ENCODE measurements at places on chromosomes 7 and 10.

- no peaks in the 10 kb centered on the region for H3K27me3 ChIP-seq
- no peak for DNase-seq
- H3K27ac ChIP-seq: no peak overlapping the region
- H3K4me3 ChIP-seq: peak overlapping the region; percentile 73
- no peaks in the 10 kb centered on the region for H3K36me3 ChIP-seq
These were observed 285.7 kb downstream of the ZEB1 start for GRCh38 chr10:31604646-31605170.

DNA sequence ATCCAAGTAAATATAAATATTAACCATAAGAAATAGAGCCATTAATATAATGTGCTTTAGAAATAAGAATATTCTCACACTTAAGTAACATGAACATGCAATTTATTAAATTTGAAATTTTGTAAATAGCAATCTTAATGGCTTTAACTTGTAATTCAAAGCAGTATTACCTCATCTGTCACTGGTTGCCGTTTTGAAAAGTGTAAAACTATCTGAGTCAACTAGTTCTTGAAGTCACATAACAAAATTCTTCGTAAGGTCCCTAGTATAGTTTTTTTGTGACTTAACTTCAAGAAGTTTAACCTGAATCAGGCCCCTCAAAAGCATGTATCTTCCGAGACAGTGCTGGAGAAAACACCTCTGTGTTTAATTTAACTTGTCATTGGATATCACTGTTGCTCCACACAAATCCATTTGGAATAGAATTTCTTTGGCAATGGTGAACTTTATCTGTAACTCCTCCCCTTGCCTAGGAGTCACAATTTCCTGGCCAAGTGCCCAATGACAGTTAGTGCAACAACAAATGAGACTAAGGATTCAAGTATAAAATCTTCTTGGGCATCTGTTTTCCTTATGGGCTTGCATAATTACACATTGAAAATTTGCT, 47.1 kb downstream of the NT5C2 start:
- no peaks in the 10 kb centered on the region for H3K27me3 ChIP-seq
- peak; percentile 91 for DNase-seq
- no peak overlapping the region for H3K4me3 ChIP-seq
- peaks cover 35% of the 10 kb centered on the region for H3K36me3 ChIP-seq
- no peak overlapping the region for H3K27ac ChIP-seq

DNA sequence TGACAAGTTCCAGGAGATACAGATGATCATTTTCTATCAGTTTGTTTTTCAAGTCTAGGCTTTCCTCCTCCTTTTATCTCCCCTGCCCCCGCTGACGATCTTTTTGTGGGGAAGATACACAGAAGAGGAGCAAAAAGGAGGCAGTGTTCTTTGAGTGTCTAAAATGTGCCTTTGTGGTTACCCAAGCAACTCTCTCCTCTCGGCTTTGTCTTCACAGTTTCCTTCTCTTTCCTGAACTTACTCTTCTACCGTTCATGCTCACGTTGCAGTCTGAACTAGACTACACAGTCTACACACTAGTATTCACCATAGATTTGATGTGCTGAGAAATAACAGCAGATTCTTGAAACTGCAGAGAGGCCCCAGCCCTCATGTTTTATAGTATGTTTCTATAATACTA, 23.6 kb downstream of the CEP41 start:
- H3K4me1 ChIP-seq: peaks cover 28% of the 10 kb centered on the region
- no peak overlapping the region for H3K27ac ChIP-seq
- no peak for DNase-seq
- no peaks in the 10 kb centered on the region for H3K27me3 ChIP-seq

DNA sequence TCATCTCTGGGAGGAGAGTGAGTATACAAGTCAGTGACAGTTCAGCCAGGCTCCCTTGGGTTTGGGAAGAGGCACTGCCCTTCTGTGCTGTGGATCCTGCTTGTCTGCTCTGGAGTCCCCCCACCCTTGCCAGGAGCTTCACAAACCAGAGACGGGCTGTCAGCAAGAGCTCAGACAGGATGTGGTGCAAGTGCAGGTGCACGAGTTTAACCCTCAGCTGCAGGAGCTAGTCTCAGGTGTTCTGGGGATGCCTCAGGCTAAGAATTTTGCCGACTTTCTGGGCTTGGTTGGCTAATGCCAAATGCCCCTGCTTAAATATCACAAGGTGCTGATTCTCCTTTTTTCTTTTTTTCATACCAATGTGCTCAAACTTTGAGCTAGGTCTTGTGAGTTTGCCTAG, 22.3 kb downstream of the ZNF783 start:
- peaks cover 55% of the 10 kb centered on the region for H3K36me3 ChIP-seq
- H3K27me3 ChIP-seq: no peaks in the 10 kb centered on the region
- no peak for DNase-seq
- no peak overlapping the region for H3K4me3 ChIP-seq
- no peak overlapping the region for H3K27ac ChIP-seq

- no peaks in the 10 kb centered on the region for H3K36me3 ChIP-seq
- no peak overlapping the region for H3K4me3 ChIP-seq
- peak; percentile 49 for DNase-seq
- no peaks in the 10 kb centered on the region for H3K27me3 ChIP-seq
- peaks cover 17% of the 10 kb centered on the region for H3K4me1 ChIP-seq
These were observed 531.2 kb downstream of the HTR7 start for GRCh38 chr10:90326498-90327267.

DNA sequence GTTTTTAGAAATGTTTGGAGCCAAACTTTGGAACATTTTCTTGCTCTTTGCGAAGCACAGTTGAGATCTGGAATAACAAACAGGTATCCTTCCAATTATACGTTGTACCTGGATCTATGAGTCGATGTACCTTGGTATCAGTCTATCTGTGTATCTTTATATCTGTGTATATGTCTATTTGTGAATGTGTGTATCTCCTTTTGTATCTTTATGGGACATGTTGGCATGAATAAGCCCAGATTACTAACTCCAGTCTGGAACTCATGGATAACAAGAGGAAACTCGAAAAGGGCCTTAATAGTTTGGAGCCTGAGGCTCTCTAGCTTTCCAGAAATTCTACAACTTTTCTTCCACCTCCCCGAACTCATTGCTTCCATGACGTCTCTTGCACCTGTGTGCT, 490.0 kb downstream of the GATA3 start:
- no peak overlapping the region for H3K4me3 ChIP-seq
- DNase-seq: no peak
- H3K27ac ChIP-seq: peak overlapping the region; percentile 77
- peaks cover 24% of the 10 kb centered on the region for H3K4me1 ChIP-seq
- no peaks in the 10 kb centered on the region for H3K36me3 ChIP-seq

DNA sequence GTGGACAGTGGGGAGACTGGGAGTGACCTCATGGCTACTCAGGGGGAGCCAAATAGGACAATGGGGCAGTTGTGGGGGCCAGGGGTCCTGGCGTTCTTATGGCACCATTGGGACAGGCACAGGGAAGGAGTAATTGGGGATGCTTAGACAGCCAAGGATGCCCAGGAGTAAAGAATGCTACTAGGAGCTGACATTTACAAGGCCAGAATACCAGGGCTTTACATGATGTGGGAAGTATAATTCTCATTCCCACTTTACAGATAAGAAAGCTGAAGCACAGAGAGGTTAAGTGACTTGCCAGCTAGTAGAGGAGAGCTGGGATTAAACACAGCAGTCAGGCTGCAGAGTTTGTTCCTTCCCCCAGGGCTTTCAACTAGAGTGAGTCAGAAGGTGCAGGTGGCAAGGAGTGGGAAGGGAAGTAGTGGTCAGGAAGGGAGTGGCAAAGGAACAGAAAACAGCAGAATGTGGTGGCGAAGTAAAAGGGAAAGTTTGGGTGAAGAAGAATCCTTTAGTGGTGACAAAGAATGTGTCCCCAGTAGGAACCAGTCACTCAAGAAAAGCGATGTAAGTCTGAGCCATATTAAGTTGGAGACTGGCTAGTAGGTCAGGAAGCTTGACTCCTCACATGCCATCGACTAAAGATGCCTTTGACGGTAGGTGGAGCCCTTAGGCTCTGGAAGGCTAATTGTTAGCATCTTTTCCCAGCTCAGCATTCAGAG, 32.8 kb downstream of the CPVL start:
- peak; percentile 82 for DNase-seq
- peaks cover 22% of the 10 kb centered on the region for H3K36me3 ChIP-seq
- peaks cover 51% of the 10 kb centered on the region for H3K4me1 ChIP-seq
- no peaks in the 10 kb centered on the region for H3K27me3 ChIP-seq

- peaks cover 46% of the 10 kb centered on the region for H3K36me3 ChIP-seq
- no peak overlapping the region for H3K27ac ChIP-seq
- no peaks in the 10 kb centered on the region for H3K27me3 ChIP-seq
- H3K4me1 ChIP-seq: no peaks in the 10 kb centered on the region
- H3K4me3 ChIP-seq: no peak overlapping the region
These were observed 117.1 kb downstream of the KMT2E start for GRCh38 chr7:105131033-105131656.

DNA sequence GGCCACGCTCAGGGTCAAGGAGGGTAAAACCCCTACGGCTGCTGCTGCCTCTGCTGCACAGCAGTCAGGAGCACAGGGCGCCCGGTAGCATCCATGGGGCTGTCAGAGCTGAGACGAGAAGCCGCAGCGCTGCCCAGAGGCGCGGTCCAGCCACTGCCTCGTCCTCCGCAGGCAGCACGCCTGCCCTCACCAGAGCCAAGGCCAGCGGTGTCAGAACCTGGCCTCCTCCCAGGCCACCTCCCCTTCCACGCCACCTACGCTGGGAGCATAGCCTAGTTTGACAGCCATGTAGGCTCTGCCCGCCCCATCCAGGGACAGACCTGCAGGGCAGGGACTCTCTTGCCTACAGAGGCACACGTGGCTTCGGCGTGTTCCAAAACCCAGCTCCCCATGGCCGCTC, 16.2 kb downstream of the INTS1 start:
- no peaks in the 10 kb centered on the region for H3K27me3 ChIP-seq
- H3K4me1 ChIP-seq: no peaks in the 10 kb centered on the region
- H3K4me3 ChIP-seq: no peak overlapping the region
- no peak overlapping the region for H3K27ac ChIP-seq
- DNase-seq: no peak

GRCh38 chr10:6274040-6274439, 71.3 kb downstream of the PFKFB3 start:
- peak; percentile 61 for DNase-seq
- no peak overlapping the region for H3K27ac ChIP-seq
- no peaks in the 10 kb centered on the region for H3K4me1 ChIP-seq
- H3K36me3 ChIP-seq: peaks cover 8% of the 10 kb centered on the region
- H3K4me3 ChIP-seq: no peak overlapping the region

DNA sequence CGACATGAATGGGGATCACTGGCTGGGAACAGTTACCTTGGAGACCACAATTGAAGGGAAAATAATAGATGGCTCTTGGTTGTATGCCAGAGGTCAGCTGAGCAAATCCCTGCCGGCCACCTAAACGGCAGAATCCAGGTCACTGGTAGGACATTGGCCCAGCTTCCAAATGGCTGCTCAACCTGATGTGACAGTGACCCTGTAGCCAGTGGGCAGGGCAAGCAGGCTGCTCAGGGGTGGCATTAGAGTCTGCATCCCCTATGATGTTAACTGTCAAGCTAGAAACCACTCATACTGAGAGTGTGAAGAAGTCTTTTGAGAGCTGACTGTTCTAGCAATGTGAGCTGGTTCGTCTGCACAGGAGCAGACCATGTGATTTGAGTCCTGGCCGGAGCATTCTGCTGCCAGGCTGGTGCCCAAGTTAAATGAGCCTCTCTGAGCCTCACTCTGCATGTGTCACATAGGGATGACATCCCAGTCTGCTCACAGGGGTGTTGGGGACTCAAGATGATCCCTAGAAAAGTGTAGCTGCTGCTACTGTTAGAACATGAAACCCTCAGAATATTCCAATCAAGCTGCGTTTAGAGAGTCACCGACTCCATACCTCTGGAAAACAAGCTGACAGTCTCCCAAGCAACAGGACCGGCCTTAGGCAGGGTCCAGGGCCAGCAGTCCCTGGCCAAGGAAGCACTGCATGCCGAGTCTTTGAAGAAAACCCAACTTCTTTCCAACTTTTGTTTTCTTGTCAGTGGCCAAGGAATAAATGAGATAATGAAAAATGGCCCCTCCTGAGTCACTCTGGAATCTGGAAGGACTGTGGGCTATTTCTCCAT, 69.7 kb downstream of the VWA2 start:
- no peak overlapping the region for H3K27ac ChIP-seq
- H3K36me3 ChIP-seq: peaks cover 8% of the 10 kb centered on the region
- no peaks in the 10 kb centered on the region for H3K27me3 ChIP-seq
- DNase-seq: no peak
- H3K4me3 ChIP-seq: no peak overlapping the region
- H3K4me1 ChIP-seq: peaks cover 18% of the 10 kb centered on the region

GRCh38 chr10:127408112-127408710, 140.9 kb upstream of the NPS start:
- DNase-seq: no peak
- H3K4me1 ChIP-seq: no peaks in the 10 kb centered on the region
- H3K27me3 ChIP-seq: no peaks in the 10 kb centered on the region
- H3K36me3 ChIP-seq: peaks cover 6% of the 10 kb centered on the region
- no peak overlapping the region for H3K4me3 ChIP-seq

DNA sequence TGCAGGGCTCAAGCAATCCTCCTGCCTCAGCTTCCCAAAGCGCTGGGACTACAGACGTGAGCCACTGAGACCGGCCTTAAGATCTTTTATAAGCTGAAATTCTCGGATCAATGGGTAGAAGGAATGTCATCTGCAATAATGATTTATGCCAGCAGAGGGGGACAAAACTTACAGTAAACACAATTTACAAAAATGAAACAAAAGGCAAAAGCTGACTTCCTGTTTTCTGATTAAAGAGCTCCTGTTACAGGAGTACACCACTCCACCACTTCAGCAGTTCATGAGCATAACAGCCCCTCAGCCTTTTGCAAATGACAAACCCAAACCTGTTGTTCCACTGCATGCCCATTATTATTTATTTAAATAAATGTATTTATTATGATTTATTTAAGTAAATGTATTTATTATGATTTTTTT, 88.5 kb upstream of the ATP6V0A4 start:
- H3K36me3 ChIP-seq: no peaks in the 10 kb centered on the region
- H3K27me3 ChIP-seq: no peaks in the 10 kb centered on the region
- no peak overlapping the region for H3K27ac ChIP-seq
- DNase-seq: peak; percentile 72

DNA sequence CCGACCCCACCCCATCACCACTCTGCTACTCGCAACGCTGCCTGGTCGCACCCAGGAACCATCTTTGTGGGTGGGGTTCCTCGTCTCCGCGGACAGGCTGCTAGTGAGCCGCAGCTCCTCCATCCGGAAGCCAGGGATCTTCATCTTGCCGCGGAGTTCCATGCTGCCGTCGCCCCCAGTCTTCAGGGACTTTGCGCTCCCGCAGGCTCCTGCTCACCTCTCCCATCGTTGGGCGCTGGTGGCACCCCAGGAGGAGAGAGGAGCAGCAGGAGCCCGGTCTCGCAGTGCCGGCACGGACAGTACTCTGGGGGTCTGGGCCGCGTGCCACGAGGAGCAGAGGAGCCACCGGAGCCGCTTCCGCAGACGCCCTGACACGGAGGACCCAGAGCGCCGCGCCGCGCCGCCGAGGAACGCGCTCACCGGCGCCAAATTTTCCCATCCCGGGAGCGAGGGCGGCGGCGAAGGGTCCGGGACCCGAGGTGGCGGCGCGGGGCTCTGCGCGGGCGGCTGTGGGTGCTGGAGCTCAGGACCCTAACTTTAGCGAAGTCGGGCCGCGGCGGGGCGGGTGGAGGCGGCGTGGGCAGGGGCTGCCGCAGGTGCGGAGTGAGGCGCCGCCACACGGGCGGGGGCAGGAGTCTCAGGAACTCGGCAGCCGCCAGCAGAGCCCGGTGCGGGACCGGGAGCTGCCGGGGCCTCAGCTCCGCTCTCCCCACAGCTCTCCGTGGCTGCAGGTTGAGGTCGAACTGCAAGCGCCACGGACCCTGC, 750.1 kb upstream of the SORCS1 start:
- no peak overlapping the region for H3K27ac ChIP-seq
- H3K27me3 ChIP-seq: no peaks in the 10 kb centered on the region
- H3K36me3 ChIP-seq: no peaks in the 10 kb centered on the region
- DNase-seq: peak; percentile 9
- peaks cover 9% of the 10 kb centered on the region for H3K4me1 ChIP-seq
